ENCODE measurements at places on chromosomes 7 and 10.

DNA sequence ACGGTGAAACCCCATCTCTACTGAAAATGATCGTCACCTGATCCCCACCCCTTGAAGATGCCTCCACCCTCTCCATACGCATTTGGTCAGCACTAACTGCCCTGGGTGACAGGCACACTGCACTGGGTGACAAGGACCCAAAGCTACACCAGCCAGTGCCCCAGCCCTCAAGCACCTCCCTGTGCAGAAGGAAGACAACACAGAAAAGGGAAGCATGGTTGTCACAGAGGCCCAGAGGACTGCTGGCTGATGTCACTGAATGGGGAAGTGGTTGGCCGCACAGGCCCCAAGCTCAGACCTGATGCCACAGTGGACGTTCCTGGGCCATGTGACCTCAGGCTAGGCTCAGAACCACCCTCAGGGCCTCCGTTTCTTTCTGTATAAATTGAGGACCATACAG lies 4.2 kb upstream of the PILRA start:
- no peak for DNase-seq

GRCh38 chr7:158745057-158745715 lies 40.6 kb upstream of the NCAPG2 start:
- DNase-seq = no peak

DNA sequence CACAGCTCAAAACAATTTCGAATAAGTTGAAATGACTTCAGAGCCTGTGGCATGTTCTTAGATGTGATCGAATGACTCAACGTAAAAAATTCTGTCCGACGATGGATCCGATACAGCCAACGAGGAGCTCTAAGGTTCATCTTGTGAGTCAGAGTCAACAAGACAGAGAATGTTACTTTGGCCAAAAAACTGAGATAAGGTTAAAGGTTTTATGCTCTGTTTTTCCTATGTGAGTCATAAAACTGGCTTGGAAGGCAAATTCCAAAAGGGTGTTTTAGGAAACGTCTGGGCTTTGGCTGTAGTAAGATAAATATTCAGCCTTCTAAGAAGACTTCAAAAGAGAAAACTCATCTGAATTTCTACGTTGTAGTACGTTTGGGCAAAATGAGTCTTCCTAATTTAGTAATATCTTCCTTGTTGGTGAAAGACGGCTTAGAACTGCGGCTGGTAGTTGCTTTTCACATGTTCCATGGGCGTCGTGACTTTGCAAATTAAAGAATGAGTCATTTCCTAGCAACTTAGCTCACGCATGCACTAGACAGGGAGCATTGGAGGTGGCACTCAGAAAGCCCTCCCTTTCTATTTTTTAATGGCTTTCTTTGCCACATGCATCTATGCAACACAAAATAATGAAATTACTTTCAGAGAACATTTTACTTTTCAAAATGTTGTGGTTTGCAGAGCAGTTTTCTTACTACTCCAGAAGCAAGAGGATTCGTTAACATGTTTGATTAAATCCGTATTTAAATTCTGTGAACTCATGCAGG lies 28.2 kb downstream of the PFKP start:
- DNase-seq = no peak

- DNase-seq = peak; percentile 66
Observed at GRCh38 chr7:68722044-68722443, 876.2 kb upstream of the AUTS2 start.

- DNase-seq = no peak
Observed at GRCh38 chr7:23247046-23247602, 549 bp downstream of the GPNMB start.

GRCh38 chr7:157997080-157997440 lies 590.6 kb downstream of the PTPRN2 start:
- no peak for DNase-seq

GRCh38 chr7:143233816-143234532 lies 12.1 kb downstream of the TAS2R40 start:
- no peak for DNase-seq

DNA sequence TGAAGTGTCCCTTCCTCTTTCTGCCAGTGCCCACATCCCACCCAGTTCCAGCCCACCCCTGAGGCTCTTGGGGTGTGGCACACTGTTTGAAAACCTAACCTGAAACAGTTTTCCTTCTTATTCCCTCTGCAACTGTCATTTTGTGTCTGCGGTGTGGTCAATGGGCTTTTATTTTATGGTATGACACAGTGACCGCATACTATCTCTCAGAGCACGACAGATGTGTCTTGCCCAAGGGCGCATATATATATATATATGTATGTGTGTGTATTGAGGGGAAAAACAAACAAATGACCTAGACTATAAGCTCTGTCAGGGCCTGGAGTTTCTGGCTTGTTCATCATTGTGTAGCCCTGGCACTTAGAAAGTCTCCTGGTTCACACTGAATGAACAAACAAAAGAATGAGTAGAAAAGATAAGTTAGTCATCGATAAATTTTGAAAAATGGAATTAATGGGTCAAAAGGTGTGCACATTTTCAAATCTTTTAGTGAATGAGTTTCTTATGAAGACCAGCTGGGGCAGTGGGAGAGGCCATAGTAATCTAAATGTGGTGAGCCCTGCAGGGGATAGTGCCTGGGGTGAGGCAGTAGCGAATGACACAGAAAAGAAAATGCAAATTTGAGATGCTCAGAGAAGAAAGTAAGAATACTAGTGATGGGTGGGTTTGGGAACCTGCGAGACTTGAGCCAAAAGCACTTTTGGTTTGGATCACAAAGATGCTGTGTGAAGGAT lies 198.4 kb downstream of the SNX10 start:
- no peak for DNase-seq

DNA sequence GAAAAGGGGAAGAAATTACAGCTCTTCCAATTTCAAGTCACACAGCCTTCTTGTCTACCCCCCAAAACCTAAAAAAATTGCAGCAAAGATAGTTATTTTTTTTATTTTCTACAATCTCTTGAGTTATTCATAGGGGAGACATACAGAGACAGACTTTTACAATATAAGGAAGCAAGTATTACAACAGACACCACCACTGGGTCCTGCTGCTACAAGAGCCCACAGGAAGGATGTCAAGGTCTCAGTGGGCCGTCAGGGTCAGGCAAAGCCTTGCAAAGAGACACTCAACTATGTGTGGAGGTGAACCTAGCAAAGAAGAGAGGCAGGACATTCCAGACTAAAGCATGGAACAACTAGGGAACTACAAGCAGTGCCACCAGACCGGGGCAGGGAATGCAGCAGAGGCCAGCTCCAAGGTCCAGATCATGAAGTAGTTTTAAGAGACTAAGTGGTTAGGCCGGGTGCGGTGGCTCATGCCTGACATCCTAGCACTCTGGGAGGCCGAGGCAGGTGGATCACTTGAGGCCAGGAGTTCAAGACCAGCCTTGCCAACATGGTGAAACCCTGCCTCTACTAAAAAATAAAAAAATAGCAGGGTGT lies 28.2 kb upstream of the ZCCHC24 start:
- no peak for DNase-seq

- DNase-seq = peak; percentile 51
Observed at GRCh38 chr7:129169171-129169671, 19.2 kb upstream of the SMO start.

- DNase-seq = no peak
Observed at GRCh38 chr7:150524018-150524417, 9.3 kb downstream of the GIMAP7 start.

DNA sequence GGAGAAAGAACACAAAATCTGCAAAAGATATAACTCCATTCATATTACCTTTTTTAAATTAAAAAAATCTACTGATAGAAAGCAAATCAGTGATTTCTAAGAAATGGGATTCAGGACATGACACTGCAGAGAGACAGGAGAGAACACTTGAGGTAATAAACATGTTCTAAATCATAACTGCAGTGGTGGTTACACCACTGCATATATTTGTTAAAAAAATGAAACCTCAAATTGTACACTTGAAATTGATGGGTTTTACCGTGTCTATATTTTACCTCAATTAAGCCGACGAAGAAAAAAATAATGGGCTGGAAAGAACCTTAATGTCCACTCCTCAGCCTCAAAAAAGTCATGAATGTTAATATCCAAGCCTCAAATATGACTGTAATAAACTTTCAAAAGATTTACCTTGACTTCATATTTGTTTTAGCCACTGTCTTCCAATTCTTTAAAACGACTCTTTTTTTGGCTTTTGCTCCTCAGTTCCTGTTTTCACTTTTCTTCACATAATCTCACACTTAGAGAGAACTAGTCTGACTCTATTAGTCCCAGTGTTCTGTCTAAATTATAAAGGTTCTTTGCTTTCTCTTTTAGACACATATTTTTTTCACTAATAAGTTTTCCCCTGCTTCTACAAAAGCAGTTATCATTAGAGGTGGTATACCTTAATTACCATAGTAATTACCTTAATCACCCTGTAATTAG lies 502.4 kb downstream of the GRM8 start:
- no peak for DNase-seq

- DNase-seq = peak; percentile 50
Observed at GRCh38 chr10:61071580-61071979, 127.6 kb upstream of the RHOBTB1 start.

- no peak for DNase-seq
Observed at GRCh38 chr7:57256637-57257375, 124.6 kb upstream of the ZNF479 start.

- DNase-seq = no peak
Observed at GRCh38 chr10:36256948-36257356, 614.9 kb upstream of the FZD8 start.

- DNase-seq = no peak
Observed at GRCh38 chr7:86844608-86845007, 200.9 kb downstream of the GRM3 start.

- peak; percentile 43 for DNase-seq
Observed at GRCh38 chr7:108454674-108455550, 1.3 kb downstream of the NRCAM start.

GRCh38 chr7:141072548-141073172 lies 1.2 kb upstream of the TMEM178B start:
- DNase-seq = peak; percentile 78

DNA sequence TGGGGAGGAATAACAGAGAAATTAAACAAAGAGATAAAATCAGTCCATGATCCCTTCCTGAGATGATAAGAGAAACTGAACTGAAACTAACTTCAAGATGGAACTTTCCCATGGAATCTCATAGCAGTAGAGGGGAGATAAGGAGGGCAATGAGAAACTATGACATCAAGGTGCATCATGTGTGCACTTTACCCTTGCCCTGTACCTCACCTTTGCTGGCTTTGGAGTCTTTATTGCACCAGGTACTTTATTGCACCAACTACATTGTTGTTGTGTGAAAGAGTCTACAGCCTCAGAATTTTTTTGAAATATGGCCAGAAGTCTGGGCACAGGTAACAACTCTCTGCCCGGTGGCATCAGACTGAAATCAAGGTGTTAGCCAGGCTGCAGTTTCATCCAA lies 11.2 kb upstream of the SMC3 start:
- DNase-seq = no peak

GRCh38 chr10:100518761-100519241 lies 860 bp downstream of the SEC31B start:
- peak; percentile 25 for DNase-seq

GRCh38 chr7:106234425-106234824 lies 50.4 kb downstream of the NAMPT start:
- no peak for DNase-seq

- DNase-seq = no peak
Observed at GRCh38 chr10:130350996-130351395, 214.8 kb downstream of the GLRX3 start.

DNA sequence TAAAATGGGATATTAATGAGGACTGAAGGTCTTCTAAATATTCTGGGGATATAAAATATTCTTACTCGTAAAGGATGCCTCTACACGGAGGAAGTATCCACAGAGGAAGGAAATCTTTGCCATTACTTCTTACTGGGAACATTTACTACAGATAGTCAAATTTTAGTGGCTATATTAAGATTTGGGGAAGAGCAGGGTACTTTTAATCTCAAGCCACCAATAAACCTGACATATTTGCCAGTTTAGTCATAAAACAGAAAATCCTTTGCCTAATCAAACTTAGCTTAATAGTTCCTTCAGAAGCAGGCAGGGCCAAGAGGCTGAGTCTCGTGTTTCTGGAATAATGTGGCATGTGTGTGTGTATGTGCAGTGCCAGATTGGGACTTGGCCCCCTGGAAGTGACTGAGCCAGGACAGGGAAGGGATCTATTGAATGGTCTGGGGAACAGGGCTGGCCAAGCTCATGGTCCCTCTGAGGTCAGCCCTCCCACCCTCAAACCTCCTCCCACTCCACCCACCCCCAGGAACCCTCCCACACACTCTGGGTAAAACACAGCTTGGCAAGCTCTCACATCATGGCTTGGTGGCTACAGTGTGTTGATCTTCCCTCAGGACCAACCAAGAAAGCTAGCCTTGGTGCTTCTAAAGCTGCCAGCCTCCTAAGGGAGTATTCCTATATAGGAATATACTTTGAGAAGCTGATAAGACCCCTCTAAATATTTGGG lies 1.6 kb upstream of the PIK3CG start:
- no peak for DNase-seq

DNA sequence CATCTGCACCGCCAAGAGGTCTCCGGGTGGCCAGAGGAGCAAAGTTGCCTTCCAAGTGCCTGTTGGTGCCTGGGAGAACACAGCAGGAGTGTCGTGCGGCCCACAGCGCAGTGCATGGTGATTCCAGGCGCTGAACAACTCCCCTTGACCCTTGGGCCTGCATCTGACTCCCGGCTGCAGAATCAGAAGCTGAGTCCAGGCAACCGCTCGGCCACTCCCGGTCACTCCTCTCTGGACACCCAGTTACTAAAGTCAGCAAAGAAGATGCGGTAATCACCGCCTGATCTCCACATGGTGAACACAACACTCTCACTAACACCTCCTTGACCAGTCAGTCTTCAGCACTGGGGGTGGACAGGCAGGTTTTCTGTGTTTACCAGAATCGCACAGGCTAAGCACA lies 35.5 kb downstream of the SCD start:
- DNase-seq = no peak

- no peak for DNase-seq
Observed at GRCh38 chr7:47482013-47482875, 99.7 kb downstream of the TNS3 start.

GRCh38 chr7:25839084-25839769 lies 312.8 kb upstream of the NFE2L3 start:
- DNase-seq = no peak

GRCh38 chr10:95444792-95445191 lies 116.4 kb downstream of the SORBS1 start:
- DNase-seq = no peak

- no peak for DNase-seq
Observed at GRCh38 chr7:20302891-20303290, 27.8 kb upstream of the ITGB8 start.

DNA sequence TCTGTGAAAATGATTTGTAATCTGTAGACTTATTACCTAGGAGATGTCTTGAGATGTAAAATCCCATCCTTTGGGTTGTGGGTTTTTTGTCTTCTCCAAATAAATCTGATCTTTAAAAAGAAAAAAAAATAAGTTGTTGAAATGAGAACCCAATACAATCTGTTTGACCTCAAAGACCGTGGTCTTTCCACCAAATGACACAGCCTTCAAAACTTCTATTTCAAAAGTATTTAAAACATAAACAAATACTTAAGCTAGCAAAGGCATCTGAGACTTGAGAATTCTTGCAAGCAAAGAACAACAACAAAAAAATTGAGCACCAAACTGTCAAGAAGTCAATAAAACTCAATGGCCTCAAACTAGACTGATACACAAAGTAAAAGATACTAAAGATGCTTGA lies 67.9 kb upstream of the HECW1 start:
- no peak for DNase-seq

Data from NCI-H1436 (cell line).